ENCODE measurements at places on chromosomes 12 and 14. TPM values are rescaled to one million over a fixed set of nuclear protein-coding genes. Genes with fewer than 3 reads are reported as not detected.

Gene CCDC197
- not detected for total RNA-seq

Gene CDK2
- 93.8 TPM for total RNA-seq

Gene KRT7
- total RNA-seq, result 3,783 TPM

Gene APPL2
- 24.3 TPM for total RNA-seq

Gene BAZ2A
- total RNA-seq, result 115 TPM

Gene ETFBKMT
- 2.2 TPM for total RNA-seq

Gene IL31
- not detected for total RNA-seq

Gene CARMIL3
- not detected for total RNA-seq

Gene SERPINA12
- total RNA-seq, result not detected

Gene ZFYVE1
- total RNA-seq, result 8.8 TPM

Gene CNTN1
- total RNA-seq, result 0.37 TPM

Gene LRRC9
- total RNA-seq, result not detected

Gene LRRC43
- total RNA-seq, result 0.83 TPM

Gene BIN2
- total RNA-seq, result not detected

Gene MMP19
- total RNA-seq, result 0.60 TPM

Gene KRT75
- not detected for total RNA-seq

Gene MYF6
- total RNA-seq, result not detected

Gene USP44
- total RNA-seq, result 1.3 TPM

Gene BDKRB1
- not detected for total RNA-seq

Gene PTGER2
- total RNA-seq, result not detected

All from PC-9 (cell line).